ENCODE measurements at places on chromosomes 1 and 21. TPM values are rescaled to one million over a fixed set of nuclear protein-coding genes. Genes with fewer than 3 reads are reported as not detected.

Gene PTGER3
- 4.4 TPM for total RNA-seq

Gene ADAM30
- total RNA-seq = not detected

Gene CA6
- total RNA-seq = not detected

Gene CLEC20A
- not detected for total RNA-seq

Gene ODF2L
- total RNA-seq = 21.1 TPM

Gene SIM2
- not detected for total RNA-seq

Gene OR2T6
- not detected for total RNA-seq

Gene F3
- total RNA-seq = 1.6 TPM

Gene CTSK
- total RNA-seq = 1.7 TPM

Gene SPATA21
- not detected for total RNA-seq

DNA sequence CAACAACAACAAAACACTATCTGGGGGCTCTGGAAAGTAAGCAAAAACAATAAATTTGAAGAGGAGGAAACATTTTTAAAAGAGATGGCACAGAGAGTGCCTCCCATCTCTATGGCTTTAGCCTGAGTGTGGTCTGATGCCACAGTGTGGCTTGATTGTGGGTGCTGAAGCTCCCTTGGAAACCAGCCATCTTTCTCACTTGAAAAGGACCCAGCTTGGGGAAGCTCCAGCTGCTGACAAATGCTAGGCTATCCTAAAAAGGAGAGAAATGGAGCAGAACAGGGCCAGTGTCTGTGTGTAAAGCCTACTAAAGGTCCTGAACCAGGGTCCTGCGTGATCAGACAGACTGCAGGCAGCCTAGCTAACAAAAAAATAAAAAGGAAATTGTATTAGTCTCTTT, 642.0 kb upstream of the PTBP2 start:
- DNase-seq = no peak
- H3K4me3 ChIP-seq = no peak overlapping the region
- H3K27ac ChIP-seq = no peak overlapping the region
- no peaks in the 10 kb centered on the region for H3K36me3 ChIP-seq

DNA sequence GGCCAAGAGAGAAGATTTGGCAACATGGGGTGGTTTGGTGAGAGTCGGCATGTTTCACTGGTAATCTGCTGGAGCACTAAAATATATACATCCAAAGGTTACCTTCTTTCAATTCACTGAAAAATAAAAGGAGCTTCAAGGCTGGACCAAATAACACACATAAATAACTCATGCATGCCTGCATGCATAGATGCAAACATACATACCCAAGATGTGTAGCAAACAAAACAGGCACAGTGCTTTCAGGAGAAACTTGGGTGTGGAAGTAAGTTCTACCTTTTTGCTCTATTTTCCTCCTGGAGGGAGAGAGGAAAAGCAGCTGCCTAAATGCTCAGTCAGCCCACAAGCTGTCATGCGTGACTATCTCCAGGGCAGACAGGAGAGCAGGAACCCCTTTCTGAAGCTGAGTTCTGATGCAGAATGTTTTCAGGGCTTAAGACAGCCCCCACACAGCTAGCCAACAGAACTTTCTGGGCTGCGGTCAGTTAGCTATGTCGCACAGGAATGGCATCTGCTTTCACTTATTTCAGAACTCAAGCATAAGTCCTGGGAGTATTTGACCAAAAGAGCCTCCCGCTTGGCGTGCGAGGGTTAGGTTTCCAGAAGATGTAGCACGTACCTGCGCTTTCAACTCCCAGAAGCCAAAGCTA, 166.2 kb downstream of the TOMM20 start:
- H3K36me3 ChIP-seq = no peaks in the 10 kb centered on the region
- H3K4me1 ChIP-seq = peaks cover 23% of the 10 kb centered on the region
- DNase-seq = no peak
- H3K4me3 ChIP-seq = no peak overlapping the region
- no peaks in the 10 kb centered on the region for H3K27me3 ChIP-seq
- peak overlapping the region; percentile 77 for H3K27ac ChIP-seq

DNA sequence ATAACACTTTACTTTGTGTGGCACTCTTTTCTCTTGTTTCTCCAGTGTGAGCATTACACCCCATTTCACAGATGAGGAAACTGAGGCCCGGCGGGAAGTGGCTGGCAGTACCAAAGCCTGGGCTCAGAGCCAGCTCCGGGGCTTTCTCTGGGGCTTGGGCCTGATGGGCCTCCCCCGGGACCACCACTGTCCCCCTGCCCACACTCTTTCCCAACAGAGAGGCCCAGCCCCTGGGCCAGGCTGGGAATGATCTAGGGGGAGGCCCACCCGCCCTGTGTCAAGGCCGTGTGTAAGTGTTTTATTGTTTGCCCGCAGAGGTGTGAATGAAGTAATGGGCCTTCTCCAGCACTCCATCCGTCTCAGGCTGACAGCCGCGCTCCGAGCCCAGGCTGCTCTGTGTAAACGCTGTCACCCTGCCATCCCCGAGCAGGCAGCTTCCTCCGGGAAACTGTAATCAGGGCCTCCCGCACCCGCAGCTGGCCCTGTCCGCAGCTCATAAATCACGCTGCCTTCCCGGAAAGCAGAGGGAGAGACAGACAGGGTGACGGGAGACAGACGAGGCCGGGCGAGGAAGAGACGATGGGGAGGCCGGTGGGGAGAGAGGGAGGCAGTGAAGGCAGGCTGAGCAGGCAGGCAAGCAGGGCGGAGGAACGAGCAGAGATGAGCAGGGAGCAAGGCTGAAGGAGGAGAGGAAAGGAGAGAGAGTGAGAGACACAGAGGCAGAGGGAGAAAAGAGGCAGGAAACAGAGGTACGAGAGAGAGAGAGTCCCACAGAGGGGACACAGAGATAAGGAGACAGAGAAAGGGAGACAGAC, 109.7 kb upstream of the ZBTB40 start:
- H3K4me3 ChIP-seq = no peak overlapping the region
- H3K27me3 ChIP-seq = peaks cover 52% of the 10 kb centered on the region
- no peaks in the 10 kb centered on the region for H3K36me3 ChIP-seq
- H3K27ac ChIP-seq = no peak overlapping the region
- DNase-seq = peak; percentile 72
- no peaks in the 10 kb centered on the region for H3K4me1 ChIP-seq

GRCh38 chr1:19800076-19800804, 524 bp upstream of the TMCO4 start:
- no peaks in the 10 kb centered on the region for H3K4me1 ChIP-seq
- peak overlapping the region; percentile 41 for H3K4me3 ChIP-seq
- H3K27me3 ChIP-seq = peaks cover 47% of the 10 kb centered on the region
- no peak for DNase-seq
- H3K27ac ChIP-seq = no peak overlapping the region
- no peaks in the 10 kb centered on the region for H3K36me3 ChIP-seq

DNA sequence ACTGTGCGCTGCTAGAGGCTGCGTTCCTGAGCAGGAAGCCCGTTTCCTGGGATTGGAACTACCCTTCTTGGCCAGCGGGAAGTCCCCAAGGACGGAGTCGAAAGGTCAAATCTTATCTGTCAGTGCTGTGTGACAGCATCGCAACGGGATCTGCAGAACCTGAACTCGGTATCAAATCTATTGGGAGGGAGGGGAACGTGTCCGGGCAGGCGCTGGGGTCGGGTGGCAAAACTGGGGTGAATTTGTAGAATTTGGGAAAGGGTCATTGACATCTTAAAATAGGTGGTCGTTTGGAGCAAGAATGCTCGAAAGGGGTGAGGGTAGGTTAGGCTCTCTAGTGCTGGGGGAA, 725 bp upstream of the ARPC5 start:
- DNase-seq = no peak
- H3K4me3 ChIP-seq = peak overlapping the region; percentile 68
- H3K4me1 ChIP-seq = peaks cover 49% of the 10 kb centered on the region
- H3K27ac ChIP-seq = peak overlapping the region; percentile 42
- H3K27me3 ChIP-seq = no peaks in the 10 kb centered on the region

DNA sequence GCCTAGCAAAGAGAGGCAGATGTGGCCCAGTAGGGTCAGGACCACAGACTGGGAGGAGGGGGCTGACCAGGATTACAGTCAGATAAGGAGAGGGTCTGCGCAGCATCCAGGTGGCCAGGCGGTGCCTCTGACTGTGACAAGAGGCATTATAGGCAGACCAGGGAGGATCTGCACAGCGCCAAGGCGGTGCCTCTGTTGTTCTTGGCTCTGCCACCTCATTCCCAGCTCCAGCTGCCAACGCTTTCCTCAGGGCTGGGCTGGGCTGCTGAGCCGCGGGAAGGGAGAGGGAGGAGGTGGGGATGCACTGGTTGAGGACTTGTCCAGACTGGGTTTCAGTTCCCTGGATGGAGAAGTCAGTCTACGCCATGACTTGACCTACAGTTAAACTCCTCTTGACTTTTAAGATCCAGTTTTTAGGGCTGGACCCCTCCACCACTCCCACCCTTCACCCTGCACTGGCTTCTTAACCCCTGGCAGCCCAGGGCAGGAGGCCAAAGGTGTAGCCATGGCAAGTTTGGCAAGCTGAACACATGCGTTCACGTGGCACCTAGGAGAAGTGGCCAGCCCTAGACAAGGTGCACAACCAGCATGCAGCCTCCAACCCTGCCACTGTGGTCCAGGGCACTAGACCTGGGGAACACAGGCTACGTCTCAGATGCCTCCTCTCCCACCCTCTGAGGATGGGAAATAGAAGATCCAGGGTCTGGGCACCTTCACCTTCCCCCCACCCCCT, 4.5 kb upstream of the CRABP2 start:
- peak overlapping the region; percentile 86 for H3K27ac ChIP-seq
- peak; percentile 78 for DNase-seq

DNA sequence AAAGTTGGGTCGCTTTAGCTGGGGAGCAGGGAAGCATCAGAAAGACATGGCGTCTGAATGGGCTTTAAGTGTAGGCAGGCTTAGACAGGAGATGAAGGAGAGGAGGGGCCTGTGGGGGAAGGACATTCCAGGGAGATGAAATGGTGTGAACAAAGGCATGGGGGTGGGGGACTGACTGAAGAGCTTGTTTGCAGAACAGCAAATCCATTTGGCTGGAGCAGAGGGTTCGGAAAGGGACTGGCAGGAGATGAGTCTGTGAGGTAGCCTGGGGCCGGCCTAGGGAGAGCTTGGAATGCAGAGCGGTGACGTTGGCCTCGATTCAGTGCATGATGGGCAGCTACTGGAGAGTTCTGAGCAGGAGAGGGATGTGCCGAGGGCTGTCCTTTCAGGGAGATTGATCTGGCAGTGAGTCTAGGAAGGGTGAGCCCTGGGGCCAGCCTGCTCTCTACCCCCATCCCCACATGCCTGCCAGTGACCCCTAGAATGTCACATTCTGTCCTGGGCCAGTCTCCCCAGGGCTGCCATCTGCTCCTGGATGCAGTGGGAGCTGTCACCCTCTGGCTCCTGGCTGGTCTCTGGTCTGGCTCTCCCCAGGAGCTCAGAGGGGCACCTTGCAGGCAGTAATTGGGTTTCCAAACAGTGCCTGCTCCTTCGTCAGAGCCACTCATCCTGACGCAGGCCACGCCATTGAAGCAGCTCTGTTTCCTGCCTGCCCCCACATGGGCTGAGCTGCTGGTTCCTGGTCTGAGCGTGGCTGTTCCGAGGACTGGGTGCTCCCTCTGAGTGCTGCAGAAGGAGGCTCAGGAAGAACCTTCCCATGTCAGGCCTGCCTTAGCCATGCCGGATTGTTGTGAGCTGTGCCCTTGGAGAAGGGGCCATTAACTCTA, 22.3 kb upstream of the TMEM222 start:
- peak overlapping the region; percentile 83 for H3K27ac ChIP-seq
- H3K27me3 ChIP-seq = no peaks in the 10 kb centered on the region
- no peak overlapping the region for H3K4me3 ChIP-seq
- peak; percentile 98 for DNase-seq

GRCh38 chr1:33810571-33810970, 53.3 kb upstream of the HMGB4 start:
- H3K27ac ChIP-seq = no peak overlapping the region
- no peak overlapping the region for H3K4me3 ChIP-seq
- no peaks in the 10 kb centered on the region for H3K4me1 ChIP-seq

DNA sequence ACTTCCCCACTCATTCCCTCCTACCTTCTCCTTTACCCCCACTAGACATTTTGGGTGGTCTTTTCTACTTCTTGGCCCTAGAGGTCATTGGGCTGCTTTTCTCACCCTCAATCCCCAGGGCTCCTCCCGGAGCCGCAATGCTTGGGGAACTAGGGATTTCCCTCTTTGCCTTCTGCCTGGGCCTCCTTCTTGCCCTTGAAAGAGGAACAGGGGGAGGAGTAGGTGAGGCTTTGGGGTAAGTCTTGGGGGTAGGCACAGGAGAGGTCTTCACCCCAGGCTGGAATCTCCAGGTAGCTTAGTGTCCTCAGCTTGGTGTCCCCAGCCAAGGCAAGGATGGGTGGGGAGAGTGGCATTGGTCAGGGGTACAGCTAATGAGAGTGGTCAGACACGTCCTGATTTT, 56.2 kb upstream of the EPS8L3 start:
- H3K36me3 ChIP-seq = no peaks in the 10 kb centered on the region
- H3K4me3 ChIP-seq = no peak overlapping the region
- no peaks in the 10 kb centered on the region for H3K27me3 ChIP-seq
- H3K27ac ChIP-seq = no peak overlapping the region

DNA sequence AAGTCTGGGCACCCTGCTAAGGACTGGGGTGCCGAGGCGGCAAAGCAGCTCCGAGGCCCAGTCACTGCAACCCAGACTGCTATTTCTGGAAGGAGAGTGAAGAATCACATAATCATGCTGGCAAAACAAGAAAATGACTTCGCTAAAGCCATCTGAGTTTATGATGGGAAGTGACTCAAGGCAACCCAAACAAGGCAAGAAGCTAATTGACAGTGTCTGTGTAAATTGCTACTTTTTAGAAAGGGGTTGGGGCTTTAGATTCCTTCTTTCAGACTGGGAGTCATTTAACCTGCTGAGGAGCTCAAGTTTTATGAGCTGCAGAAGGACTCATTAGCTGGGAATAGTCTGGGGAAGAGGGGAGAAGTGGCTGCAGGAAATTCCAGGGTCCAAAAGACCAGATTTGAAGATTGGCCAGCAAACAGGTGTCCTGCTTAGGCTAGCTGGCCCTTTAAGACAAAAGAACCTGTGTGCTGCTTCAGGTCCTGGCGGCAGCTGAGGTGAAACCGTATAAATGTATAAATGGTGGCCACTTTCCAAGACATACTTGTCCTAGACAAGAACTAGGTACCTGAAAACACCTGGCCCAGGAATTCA, 28.1 kb downstream of the TSHB start:
- H3K27me3 ChIP-seq = no peaks in the 10 kb centered on the region
- H3K4me1 ChIP-seq = peaks cover 10% of the 10 kb centered on the region
- no peak overlapping the region for H3K4me3 ChIP-seq
- peak overlapping the region; percentile 46 for H3K27ac ChIP-seq
- no peak for DNase-seq

DNA sequence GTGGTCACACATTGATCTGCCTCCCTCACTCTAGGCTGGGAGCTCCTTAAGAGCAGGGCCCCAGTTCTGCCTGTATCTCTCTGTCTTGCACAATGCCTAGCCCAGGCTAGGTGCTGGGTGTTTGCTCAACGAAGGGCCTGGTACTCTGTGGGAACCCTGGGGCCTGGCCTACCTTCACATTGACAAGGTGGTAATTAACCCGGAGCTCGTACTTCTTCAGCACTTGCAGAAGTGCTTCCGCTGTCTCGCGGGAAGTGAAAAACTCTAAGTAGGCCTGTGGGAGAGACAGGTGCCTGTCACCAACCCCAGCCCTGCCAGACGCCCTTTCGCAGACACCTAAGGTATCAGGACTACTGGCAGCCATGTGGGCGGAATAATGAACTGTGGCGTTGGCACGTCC, 13.7 kb downstream of the MTHFR start:
- no peak overlapping the region for H3K4me3 ChIP-seq
- H3K4me1 ChIP-seq = peaks cover 56% of the 10 kb centered on the region
- no peaks in the 10 kb centered on the region for H3K27me3 ChIP-seq
- peak overlapping the region; percentile 98 for H3K27ac ChIP-seq

GRCh38 chr1:235567812-235568503, 63.7 kb upstream of the B3GALNT2 start:
- DNase-seq = no peak
- no peaks in the 10 kb centered on the region for H3K36me3 ChIP-seq
- H3K27me3 ChIP-seq = no peaks in the 10 kb centered on the region
- H3K4me1 ChIP-seq = no peaks in the 10 kb centered on the region
- no peak overlapping the region for H3K27ac ChIP-seq
- H3K4me3 ChIP-seq = no peak overlapping the region

Data from cardiac muscle cell (in vitro differentiated cells and primary cell).